ENCODE measurements at places on chromosomes 6 and 20.

- DNase-seq = no peak
Measured at GRCh38 chr20:7596541-7596940, 343.7 kb downstream of the HAO1 start.

GRCh38 chr20:57244627-57245214 is 21.7 kb downstream of the BMP7 start:
- no peak for DNase-seq

DNA sequence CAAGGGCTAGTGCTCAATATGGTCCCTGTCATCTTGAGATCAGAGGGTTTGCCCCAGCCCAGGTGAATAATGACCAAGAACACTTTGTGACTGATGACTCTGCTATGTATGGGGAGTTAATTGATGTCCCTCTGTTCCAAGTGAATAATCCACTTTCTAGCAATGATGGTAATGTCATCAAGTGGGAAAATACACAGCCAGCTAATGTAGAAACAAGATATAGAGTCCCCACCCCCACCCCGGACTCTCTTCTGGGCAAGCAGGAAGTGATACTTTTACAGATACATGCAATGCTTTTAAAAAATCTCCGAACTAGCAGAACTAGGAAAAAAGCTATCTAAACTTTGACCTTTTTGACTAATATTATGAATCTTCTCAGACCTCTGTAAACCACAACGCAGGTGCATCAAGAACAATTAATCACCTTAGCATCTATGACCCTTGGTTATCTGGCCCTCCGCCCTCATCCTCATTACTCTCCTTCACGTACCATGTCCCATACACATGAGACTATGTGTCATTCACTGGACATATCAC is 30.5 kb downstream of the CNR1 start:
- no peak for DNase-seq

DNA sequence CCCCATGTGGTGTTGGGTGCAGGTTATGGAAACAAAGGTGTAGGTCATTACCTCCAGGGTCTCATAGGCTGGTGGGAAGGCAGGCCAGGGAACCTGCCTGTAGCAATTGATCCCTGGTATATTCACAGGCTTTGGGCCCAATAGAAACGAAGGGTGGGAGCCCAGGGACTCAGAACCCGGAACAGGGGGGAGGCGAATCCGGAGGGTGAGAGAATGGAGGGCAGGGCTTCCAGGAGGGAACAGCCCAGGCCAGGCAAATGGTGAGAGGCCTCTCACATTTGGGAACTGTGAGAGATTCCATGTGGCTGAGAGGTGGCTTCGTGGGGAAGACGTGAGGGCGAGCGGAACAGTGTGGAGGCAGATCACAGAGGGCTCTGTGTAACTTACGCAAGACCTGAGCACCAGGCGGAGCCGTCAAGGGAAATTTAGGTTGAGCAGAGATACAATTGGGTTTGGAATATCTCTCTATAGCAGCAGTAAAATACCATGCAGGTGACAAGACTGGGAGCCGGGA is 267.1 kb downstream of the ERMARD start:
- no peak for DNase-seq

DNA sequence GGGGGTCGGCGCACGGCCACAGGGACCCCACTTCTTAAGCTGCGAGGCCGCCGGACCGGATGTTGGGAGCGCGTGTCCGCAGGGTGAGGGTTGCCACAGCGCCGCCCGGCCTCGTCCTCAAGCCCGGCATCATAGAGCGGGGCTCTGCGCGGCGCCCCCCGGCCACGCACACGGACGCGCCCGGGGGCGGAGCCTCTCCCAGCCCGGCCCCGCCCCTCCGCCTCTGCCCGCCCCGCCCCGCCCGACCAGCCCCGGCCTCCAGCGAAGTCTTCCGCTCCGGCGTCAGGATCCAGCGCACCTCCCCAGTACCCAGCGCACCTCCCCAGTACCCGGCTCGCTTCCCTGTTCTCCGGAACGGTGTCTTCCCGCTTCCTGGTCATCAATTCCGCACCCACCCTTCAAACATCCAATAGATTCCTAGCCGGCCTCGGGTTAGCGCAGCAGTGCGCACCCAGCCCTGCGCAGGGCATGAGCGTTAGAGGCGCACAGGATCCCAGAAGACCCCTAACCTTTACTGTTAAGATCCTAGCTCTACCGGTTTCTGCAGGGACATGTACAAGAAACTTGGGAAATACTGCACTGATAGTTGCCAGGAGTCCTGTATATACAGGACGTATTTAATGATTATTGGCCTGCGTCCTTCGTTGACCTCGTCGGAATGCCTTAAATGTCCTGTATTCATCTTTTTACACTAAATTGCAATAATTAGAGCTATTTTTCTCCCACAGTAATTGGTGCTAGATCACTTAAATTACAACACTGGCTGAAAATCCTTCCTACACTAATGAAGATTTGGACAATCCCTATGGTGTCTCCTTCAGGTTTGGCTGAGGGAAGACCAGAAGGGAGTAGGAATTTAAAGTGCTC is 535 bp upstream of the DNAAF9 start:
- peak; percentile 71 for DNase-seq

GRCh38 chr6:130293800-130294199 is 71.0 kb upstream of the SAMD3 start:
- DNase-seq = peak; percentile 60

- DNase-seq = no peak
Measured at GRCh38 chr6:26022737-26023136, 60.1 kb downstream of the TRIM38 start.

- no peak for DNase-seq
Measured at GRCh38 chr6:75532521-75532920, 38.9 kb upstream of the FILIP1 start.

DNA sequence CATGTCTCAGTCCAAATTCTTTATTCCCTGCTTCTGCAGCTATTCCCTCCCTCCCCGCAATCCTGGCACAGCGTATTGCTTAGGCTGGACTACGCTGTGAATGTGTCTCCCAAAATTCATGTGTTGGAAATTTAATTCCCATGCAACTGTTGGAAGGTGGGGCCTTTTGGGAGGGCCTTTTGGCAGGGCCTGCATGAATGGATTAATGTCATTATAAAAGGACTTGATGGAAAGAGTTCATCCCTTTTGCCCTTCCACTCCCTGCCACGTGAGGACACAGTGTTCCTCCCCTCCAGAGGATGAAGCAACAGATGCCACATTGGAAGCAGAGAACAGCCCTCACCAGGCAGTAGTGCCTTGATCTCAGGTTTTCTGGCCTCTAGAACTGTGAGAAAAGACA is 20.4 kb upstream of the NOTCH4 start:
- peak; percentile 66 for DNase-seq

GRCh38 chr6:31676904-31677303 is 4.0 kb downstream of the LY6G5C start:
- no peak for DNase-seq

GRCh38 chr6:113414511-113414910 is 442.6 kb upstream of the MARCKS start:
- peak; percentile 72 for DNase-seq

DNA sequence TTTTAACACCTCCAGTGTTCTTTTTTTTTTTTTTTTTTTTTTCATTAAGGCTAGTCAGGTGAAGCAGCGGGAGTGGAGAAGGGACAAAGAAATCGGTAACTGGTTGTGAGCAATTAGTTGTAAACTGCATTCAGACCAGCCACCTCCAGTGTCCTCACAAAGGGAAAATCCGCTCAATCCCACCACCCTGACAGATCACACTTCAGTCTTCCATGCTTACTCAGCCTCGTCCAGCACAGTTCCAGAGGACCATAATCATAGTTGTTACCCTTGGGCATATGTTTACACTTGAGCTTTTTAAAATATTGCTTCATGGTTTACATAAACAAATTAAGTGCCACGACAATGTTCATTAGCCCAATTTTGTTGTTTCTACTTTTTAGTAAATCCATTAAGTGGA is 10.2 kb downstream of the DYNLRB1 start:
- DNase-seq = no peak

DNA sequence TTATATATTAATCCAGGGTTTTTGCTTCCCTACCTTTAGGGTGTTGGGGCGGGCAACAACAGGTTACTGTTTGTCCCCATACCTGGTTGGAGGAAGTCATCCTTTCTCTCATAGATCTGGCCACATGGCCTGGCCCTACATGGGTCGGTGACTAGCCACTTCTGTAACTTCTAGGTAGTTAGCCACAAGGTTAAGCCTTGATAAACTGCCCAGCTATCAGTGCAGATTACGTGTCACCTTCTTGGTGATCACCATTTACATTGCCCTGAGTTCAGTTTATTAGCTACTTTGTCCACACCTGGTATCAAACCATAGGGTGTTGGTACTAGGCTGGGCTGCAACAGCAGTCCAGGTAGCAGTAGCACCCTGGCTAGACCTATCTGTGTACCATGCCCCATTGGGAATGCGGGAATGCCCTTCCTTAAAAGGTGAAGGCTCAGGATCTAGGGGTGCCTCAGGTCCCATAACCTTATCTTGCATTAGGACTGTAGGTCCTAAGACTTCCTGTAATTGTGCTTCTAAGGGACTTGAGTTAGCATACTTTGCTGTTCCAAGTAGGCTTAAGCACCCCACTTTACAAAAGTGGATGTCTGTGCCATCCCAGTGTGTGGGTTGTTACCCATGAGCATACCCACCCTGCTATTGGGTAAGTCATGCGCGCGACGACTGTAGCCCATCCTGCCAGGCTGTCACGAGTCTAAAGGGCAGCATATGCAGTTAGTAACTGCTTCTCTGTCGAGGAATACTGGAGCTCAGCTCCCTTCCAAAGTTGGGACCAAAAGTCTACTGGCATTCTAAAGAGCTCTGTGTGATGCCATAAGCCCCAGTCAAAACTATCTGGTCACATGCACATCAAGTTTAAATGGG is 5.2 kb downstream of the ZKSCAN3 start:
- no peak for DNase-seq

DNA sequence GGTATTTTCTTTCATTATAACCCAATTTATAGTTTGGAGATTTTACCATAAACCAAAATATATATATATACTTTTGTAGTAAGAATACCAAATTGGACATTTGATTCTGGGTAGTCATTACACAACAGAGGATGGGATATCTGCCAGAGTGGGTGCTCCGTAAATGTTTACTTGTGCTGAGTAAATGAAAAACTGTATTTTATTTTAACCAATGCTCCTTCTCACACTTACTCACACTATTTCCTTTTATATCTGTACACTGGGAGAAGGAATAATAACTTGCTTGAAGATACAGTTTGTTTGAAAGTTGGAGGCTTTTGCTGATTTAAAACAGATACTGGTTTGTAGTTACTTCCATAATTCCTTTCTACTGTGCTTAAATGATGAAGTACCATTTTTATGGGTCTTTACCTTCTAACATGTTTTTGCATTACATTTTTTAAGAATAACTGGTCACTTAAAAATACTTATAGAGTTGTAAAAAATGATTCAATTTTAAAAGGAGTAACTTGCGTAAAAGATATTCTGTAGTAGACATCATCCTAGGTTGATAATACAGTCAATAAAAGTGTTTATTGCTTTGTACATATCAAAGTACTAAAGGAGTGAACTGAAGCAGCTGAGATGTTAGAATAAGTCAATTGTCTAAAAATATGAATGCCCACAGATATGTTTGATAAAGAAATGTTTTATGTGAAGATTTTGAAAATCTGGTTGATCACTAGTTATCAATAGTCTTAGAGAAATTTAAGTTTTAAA is 411.7 kb downstream of the UTRN start:
- DNase-seq = peak; percentile 49

DNA sequence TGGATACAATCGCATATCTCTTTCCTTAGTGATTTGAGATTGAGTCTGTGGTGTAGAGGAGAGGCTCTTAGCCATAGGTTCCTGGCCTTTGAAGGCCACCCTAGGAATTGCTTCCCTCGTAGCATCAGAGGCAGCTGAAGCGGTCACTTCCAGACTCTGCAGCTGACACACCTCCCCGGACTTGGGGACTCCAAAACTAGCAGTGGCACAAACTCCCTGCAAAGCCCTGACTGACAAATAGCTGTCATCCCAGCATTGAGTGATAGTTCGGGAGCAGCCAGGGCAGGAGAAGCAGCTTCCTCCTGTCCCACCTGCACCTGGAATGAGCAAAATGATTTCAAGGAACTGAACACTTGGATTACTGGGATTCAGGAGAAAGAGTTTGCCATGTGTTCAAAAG is 100.5 kb upstream of the QKI start:
- DNase-seq = no peak

GRCh38 chr20:53444401-53445149 is 149.1 kb downstream of the ZNF217 start:
- DNase-seq = no peak

GRCh38 chr20:10178727-10179313 is 39.8 kb upstream of the SNAP25 start:
- DNase-seq = no peak

DNA sequence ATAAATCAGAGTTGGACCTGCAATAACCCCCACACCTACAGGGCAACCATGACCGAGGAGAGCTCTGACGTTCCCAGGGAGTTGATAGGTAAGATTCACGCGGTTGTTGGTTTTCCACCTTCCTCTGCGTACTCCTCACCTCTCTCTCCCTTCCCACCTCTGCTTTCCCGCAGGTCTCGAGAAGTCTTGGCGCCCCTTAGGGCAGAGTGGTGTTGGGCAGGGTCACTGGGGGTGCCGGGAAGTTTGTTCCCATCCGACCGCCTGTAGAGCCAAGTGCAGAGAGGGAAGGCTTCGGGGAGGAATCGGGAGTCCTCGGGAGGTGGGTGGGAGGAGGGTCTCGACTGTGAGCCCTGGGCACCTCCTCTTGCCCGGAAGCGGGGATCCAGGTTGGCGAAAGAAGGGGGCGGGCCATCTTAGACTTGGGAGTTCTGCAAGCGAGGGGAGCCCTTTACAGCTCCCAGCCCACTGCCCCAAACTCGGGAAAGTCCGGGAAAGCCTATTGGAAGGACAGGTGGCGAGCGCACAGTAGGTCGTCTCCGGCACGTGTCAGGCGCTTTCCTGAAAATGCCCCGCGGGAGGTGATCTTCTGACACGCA is 672 bp downstream of the CARMIL1 start:
- no peak for DNase-seq

DNA sequence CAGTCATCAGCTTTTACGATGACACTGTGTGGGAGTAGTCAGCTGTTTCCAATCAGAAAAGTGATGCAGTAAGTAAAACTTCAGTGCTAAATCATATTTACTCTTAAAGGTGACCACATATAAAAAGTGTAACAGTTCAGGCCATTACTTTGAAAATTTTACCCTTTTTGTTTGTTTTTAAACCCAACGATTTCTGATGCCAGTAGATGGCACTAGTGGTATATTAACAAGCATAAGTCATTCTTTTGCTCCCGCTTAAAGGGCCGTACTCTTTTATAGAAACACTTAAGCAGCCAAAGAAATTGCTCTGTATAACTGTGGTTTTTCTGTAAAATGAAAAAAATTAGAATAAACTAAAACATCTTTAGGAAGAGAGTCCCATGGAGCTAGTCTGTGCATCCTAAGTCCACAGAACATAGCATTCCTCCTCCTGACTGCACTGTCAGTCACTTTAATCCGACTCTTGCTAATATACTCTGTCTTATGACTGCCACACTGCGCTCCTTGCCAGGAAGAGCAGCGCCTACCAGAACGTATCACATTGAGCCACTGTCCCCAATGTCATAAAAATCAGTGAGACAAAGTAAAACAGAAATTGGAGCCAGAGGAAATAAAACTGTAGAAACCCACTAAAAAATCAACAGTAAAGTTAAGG is 25.0 kb downstream of the HEBP2 start:
- peak; percentile 67 for DNase-seq
